ENCODE measurements at places on chromosomes 1 and 21.
A peak's percentile ranks its signal among the peaks of the same experiment; 100 is the strongest.

GRCh38 chr21:40512590-40512989, 334.4 kb downstream of the DSCAM start:
- DNase-seq: no peak

DNA sequence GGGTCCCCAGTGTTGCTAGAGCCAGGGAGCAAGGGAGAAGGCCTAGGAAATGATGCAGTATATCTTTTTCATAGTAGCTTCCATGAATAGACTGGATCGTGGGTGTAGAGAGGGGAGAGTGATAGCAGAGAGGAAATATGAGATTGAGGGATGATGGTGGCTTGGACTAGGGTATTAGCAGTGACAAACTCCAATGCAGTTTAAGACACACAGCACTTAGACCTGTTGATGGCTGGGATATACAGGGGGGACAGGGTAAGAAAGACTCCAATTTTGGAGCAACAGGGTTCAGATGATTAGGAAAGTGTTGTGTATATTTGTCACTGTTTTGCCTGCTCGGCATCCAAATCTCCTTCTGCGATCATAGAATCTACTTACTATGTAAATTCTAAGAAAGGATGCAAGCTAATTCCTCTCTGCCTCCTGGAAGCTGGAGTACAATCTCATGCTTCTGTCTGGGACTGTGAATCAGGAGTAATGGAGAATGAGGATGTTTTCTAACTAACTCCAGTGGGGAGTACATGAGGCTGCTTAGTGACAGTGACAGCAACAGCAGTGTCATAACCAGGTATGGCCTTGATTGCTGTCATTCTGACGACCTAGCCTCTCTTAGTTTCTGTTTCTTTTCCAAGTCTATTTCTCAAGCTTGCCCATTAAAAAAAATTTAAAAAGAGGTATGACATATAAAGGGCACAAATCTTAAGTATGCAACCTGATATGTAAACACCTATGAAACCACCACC, 47.5 kb downstream of the SYDE2 start:
- DNase-seq: no peak

DNA sequence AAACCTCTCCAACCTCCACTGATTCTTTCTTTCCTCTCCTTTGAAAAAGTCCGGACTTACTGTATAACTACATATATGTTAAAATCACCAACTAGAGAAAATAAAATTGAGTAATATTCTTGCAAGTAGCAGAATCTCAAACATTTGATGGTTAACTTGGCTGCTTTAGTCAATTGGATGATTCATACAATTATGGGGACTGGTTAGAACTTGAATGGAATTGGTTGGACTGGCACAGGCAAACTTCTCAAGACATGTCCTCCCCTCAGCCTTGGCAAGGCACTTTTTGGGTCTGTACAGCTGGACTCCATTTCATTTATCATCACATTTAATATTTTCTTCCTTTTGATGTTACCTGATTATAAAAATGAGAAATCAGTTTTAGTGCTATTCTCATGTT, 6.5 kb downstream of the WLS start:
- DNase-seq: no peak

GRCh38 chr1:246153796-246154212, 353.3 kb downstream of the SMYD3 start:
- no peak for DNase-seq

GRCh38 chr1:28436211-28436769, 66.8 kb downstream of the PHACTR4 start:
- DNase-seq: no peak

GRCh38 chr1:65264197-65264929, 45.0 kb upstream of the DNAJC6 start:
- DNase-seq: no peak

DNA sequence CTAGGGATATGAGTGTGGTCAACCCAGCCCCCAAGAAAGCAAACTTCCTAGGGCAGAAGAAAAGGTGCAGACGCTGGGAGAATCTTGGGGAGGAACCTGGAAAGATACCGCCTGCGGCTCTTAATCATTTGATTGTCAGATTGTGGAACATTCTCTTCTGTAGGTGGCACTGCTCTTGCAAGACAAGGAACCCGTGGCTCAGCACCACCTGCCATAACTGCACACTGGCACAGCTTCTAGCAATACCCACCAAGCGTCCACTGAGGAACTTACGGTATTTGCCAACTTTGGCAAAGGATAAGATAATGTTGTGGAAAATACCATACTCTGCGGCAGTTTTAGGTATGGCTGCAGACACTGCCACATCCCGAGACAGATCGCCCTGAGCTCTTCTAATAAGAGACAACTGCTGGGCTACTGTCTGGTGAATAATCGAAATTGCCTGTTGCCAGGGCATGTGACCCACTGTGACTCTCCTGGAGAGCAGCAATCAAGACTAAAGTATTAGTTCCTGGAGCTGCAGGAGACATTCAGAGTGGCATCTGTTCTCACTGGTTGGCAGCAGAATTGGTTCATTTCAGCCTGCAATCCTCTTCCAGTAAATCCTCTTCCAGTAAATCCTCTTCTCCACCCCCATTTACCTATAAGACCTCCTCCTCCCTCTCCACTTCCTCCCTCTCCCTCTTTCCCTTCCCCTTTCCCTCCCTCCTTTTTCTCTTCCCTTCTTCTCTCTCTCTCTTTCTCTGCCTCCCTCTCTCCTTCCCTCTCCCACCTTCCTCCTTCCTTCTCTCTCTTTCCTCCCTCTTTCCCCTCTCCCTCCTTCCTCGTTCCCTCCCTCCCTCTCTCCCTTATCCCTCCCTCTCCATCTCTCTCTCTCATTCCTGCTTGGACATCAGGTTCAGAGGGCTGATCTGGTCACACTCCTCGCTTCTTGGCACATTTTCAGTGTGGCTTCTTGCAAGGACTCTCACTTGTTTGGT, 49.7 kb upstream of the B3GALT5 start:
- DNase-seq: no peak

DNA sequence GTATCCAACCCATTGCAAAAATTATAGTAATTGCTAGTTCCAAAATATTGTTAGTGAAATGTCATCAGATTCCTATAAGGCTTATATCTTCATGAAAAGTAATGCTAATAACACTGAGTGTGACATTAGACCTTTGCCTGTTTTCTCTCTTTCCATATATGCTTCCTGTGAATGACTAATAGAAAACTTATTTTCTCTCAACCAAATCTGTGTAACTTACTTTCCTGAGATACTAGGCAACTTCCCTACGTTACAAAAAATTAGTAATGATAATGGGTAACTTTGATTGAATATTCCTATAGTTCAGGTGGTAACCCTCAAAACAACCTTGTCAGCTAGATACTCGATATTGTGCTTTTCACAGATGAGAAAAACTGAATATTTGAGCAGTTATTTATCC, 124.2 kb upstream of the HNRNPU start:
- no peak for DNase-seq

- no peak for DNase-seq
Observed at GRCh38 chr1:160742428-160743127, 3.5 kb downstream of the SLAMF7 start.

DNA sequence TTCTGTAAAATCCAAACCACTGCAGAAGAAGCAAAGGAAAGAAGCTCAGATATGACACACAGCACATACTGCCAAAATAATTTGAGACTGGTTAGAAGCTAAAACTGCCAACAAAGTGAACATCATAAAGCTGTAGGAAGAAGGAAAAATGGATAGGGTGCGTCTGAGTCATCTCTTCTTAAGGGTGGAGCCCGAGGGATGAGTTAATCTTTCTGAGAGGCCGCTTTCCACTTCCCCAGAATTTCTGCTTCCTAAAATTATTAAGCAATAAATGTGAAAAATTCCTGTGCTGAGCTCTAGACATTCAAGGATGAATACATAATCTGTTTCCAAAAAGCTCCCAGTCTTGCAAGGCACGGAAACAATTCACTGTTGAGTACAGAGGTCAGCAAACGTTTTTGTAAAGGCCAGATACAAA, 20.1 kb downstream of the PPT1 start:
- DNase-seq: no peak

- DNase-seq: no peak
Observed at GRCh38 chr1:4336507-4336906, 317.9 kb upstream of the AJAP1 start.

GRCh38 chr1:248054671-248055070, 8.0 kb downstream of the OR2L3 start:
- no peak for DNase-seq

- DNase-seq: no peak
Observed at GRCh38 chr1:61332796-61333195, 250.4 kb downstream of the NFIA start.

GRCh38 chr1:1307923-1308755, at the start of the genes ACAP3 and PUSL1:
TSS of gene ACAP3 (minus strand) at chr1:1307930. CDS start at chr1:1307815, 115 bp downstream.
TSS of gene PUSL1 (plus strand) at chr1:1308597. CDS start at chr1:1308644, 47 bp downstream.
- DNase-seq: peak; percentile 62

DNA sequence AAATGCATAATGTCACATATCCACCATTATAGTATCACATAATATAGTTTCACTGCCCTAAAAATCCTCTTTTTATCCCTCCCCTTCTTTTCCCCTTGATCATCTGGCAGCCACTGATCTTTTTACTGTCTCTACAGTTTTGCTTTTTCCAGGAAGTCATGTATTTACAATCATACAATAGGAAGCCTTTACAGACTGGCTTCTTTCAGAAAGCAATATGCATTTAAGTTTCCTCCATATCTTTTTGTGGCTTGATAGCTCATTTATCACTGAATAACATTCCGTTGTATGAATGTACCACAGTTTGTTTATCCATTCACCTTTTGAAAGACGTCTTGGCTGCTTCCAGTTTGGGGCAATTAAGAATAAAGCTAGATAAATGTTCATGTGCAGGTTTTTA, 14.3 kb upstream of the WDTC1 start:
- DNase-seq: no peak

- DNase-seq: no peak
Observed at GRCh38 chr1:200041337-200042118, 14.0 kb downstream of the NR5A2 start.

- no peak for DNase-seq
Observed at GRCh38 chr1:68490046-68490651, 6.7 kb downstream of the DEPDC1 start.

DNA sequence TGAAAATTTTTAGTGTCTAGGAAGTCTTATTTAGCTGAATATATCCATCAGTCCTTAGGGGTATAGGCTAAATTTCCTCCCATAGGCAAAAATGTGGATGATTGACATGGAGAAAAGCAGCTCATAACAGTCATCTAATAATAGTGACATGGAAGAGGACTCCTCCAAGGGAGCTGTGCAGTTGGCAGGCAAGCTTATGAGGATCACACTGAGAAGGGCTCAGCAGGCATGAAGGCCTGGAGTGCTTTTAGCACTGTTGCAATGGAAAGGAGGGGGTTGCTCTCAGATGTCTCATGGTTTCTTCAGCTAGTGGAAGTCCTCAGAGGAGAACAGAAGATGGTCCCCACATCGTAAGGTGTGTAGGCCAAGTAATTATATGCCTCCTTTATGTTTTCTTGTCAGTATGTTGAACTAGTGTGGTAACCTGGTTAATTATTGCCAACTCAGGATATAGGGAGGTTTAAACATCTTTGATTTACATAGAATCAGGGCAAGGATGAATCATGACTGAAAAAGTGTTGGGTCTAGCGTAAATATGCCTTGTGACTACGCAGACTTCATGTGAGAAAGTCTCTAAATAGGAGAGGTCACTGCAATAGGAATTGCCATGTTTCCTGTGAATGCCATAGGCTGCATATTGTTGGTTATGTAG, 18.9 kb downstream of the VN1R5 start:
- DNase-seq: no peak

- DNase-seq: no peak
Observed at GRCh38 chr1:119898981-119899720, 2.8 kb upstream of the ADAM30 start.

- DNase-seq: no peak
Observed at GRCh38 chr1:31886866-31887265, 51.3 kb downstream of the PTP4A2 start.

GRCh38 chr21:15278279-15278678, 213.5 kb upstream of the NRIP1 start:
- no peak for DNase-seq

- DNase-seq: no peak
Observed at GRCh38 chr1:228646717-228647522, 88.4 kb upstream of the RHOU start.

DNA sequence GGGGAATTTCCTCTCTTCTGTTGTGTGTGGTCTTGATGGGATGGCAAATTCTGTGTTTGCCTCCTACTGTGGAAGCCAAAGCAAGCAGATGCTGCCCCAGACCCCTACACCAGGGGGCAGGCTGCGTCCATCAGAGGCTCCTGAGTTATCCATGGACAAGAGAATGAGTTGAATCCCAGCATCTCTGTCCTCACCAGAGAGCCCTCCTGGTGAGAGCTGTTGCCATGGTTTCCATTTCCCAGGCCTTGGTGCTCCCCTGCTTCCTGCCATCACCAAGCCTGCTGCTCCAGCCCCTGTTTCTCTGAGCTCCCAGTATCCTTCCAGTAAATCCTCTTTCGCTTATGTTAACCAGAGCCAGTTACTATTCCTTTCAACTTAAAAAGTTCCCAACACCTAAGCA, 20.4 kb upstream of the GNG12 start:
- DNase-seq: no peak

DNA sequence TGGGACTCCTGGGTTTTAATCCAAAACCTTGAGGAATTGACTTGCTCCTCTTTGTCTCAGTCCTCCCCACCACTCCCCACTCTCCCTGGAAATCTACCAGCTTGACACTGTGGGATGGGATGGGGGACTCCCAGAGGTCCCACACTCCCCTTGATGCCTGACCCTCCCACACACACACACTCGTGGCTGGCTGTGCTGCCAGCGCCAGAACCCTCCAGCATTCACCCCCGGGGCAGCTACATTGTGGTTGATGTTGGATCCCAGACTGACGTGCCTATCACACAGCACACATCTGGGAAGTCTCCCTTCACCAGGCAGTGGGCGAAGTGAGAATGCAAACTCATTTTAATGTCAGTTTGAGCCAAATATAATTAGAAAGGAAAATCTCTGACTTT, 10.0 kb downstream of the KIRREL1 start:
- no peak for DNase-seq

GRCh38 chr1:187237542-187237941, 408.8 kb downstream of the PLA2G4A start:
- DNase-seq: no peak

GRCh38 chr1:206144605-206145004, 27.4 kb upstream of the AVPR1B start:
- DNase-seq: no peak

GRCh38 chr1:41423511-41424191, 60.8 kb downstream of the EDN2 start:
- DNase-seq: no peak

Measured in stimulated activated CD8-positive, alpha-beta memory T cell treated with anti-CD3 and anti-CD28 coated beads, Interleukin-15, amount 100 ng/mL, for 1 hour (primary cell).